Right renal pelvis (tissue), 4 donors: ENCODE measurements at places on chromosomes 13 and 19.

DNA sequence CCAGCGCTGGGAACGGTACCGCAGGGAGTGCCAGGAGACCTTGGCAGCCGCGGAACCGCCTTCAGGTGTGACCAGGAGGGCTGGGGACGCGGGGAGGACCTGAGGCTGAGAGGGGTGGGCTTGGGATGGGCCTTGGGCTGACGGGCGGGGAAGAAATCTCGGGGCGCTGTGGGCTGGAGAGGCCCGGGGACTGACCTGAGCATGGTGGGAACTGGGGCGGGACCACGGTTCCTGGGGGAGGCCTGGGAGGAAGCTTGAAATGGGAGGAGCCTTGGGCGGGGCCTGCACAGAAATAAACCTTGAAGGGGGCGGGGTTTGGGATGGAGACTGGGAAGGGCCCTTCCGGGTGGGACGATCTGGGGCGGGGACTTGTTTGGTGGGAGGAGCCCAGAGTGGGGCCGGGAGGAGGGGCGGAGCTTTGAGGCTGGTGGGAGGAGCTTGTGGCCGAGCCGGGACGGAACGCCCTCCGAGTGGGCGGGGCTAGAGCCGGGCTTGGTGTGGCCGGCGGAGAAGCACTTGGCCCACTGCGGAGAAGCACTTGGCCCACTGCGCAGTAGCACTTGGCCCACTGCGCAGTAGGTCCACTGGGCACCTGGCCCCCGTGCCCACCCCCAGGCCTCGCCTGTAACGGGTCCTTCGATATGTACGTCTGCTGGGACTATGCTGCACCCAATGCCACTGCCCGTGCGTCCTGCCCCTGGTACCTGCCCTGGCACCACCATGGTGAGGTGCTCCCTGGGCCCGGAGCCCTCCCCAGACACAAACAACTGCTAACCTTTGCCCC lies 2.8 kb downstream of the GIPR start:
- no peak for DNase-seq

DNA sequence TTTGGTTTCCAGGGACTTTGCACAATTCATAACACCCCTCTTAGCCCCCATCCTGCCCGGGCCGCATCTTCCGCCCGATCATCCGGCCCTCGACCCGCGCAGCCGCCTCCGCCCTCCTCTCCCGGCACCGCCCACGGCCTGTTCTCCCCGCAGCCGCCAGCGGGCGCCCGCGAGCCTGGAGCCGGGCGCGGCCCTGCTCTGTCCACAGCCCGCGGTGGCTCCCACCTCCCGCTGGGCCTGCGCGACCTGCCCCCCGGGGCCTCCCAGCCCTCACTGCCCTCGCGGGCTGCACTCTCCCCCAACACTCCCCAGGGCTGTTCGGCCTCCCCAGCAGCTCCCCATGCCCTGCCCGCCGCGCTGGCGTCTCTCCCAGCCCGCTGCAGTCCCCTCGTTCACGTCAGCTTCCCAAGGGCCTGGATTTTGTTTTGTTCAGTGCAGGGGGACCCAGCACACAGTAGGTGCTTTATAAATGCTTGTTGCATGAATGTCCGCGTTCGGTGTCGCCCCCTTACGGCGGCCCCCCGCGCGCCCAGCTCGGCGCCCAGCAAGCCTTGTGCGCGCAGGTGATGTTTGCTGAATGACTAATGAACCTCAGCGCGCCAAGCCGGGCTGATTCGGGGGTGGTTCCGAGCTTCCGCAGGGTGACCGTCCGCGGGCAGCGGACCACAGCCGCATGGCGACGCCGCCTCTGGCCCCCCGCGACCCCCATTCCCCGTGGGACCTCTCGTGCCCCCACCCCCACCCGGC lies 4.6 kb upstream of the APC2 start:
- DNase-seq = no peak

DNA sequence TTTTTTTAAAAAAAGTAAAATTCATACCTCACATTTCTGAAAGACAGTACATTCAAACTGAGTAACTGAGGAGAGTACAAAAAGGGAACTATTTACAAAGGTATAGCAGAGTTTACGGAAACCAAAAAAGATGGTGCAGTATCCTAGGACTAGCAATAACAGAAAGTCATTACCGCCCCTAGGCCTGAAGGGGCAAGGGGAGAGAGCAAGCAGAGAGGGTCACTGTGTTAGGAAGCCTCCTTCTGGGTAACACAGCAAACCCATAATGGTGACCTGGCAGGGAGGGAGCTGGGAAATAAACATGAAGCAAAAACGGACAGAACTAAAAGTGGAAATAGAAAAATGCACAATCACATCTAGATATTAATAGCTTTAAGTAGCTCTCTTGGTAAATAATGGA lies 8.2 kb downstream of the VWA8 start:
- no peak for DNase-seq

DNA sequence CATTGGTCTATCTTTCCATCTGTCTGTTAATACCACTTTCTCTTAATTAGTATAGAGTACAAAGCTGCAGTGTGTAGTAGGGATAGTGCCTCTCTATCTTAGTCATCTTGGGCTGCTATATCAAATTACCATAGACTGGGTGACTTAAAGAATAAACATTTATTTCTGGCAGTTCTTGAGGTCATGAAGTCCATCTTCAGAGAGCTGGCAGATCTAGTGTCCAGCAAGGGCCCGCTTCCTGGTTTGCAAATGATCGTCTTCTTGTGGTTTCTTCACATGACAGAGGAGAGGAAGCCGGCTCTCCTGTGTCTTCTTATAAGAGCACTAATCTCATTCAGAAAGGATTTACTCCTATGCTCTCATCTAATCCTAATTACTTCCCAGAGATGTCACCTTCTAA lies 6.1 kb downstream of the ZNF700 start:
- DNase-seq = no peak

DNA sequence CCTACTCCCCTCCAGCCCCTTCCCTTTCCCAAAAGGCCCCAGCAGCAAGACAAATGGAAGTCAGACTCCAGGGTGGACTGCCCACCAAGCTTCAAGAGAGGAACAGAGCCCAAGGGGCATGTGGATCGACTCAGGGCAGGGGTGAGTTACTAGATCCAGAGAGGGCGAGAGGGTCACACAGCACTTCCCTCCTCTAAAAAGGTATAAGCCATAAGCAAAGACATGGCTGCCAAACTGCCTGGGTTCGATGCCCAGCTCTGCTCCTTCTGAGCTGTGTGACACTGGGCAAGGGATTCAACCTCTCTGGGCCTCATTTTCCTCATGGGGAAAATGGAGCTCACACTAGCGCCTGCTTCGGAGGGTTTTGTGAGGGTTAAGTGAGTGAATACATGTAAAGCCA lies 3.8 kb downstream of the PPP1R14A start:
- no peak for DNase-seq

DNA sequence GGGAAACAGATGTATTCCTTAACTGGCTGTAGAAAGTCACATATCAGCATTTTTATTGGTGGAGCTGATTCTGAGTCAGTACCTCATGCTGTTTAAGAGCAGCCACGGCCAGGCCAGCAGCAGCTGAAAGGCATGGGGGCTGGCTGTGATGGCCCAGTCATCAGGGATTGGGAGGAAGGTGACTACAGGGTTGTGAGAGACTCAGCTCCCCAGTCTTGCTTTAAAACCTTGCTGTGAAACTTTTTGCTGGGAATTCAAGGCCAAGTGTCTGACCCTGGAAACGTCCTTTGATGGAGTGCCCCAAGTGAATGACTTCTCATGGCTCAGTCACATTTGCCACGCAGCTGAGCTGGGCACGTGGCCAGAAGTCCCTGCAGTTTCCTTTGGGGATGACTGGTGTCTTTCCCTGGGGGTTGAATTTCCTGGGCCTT lies 39.1 kb upstream of the RNF113B start:
- DNase-seq = no peak
